ENCODE measurements at places on chromosomes 12 and 14.

DNA sequence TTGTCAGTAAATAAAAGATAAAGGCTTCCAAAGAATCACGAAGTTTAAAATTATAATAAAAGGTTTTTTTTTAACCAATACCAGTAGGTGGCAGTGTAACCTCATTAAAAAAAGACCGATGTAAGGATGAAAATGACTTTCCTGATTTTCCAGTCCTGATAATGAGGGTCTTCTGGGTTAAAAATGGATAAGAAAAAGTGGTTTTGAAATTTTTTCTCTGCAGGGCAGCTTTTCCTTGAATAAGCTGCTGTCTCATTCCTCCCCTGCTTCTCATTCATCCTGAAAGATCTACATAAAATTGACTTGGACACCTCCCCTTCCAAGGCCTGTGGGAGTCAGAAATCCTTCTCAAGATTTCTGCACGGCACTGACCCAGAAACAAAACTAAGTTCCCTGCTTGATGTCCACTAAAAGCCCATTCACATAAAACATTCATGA is 58.9 kb upstream of the FBXO33 start:
- no peak for DNase-seq

GRCh38 chr12:53500142-53500775 is 824 bp upstream of the TARBP2 start:
- no peak for DNase-seq

- no peak for DNase-seq
Observed at GRCh38 chr12:79661629-79662028, 29.1 kb downstream of the PAWR start.

- DNase-seq: no peak
Observed at GRCh38 chr14:22569106-22569736, 19.8 kb downstream of the DAD1 start.

DNA sequence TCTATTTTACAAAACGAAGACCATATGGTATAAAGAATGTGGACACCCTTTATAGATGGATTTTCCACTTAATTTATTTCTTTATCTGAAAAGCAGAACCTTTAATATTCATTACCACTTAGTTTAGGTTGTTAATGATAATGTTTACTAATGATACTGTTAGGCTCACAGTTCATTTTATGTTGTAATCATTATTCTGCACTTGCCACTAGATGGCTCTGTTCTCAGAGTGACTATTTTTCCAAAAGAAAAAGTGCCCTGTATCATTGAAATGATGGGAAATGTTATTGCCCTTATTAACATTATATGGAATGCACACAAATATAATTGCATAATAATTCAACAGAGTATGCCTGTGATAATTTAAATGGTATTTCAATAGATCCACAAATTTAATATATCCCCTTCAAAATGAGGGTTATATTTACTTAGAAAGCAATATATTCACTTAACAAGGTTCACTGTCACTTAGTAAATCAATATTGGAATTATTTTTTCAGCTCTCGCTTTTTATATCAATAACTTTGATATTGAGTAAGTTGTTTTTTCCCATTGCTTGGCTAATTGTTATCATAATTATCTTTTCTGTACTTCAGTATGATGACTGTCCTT is 95.7 kb downstream of the PDE3A start:
- DNase-seq: no peak

DNA sequence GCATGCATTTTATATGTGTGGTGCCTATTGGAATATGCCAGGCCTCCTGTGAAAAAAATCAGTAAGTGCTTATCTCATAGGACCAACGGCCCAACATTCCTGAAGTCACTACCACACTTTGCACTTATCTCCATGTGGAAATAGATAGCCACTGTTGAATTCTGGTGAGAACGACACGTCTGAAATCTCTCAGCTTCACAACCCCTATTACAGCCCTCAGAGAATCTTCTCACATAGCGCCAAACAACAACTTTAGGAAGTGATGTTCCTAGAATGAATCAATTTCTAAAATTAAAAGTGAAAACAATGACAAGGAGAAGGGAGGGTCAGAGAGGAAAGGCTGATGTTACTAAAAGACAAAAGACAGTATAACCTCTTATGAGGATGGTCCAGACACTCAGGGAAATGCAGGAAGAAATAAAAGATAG is 270.8 kb upstream of the BTG1 start:
- DNase-seq: no peak

GRCh38 chr12:28177461-28177860 is 12.8 kb upstream of the CCDC91 start:
- no peak for DNase-seq
